ENCODE measurements at places on chromosomes 1 and 21. TPM values are rescaled to one million over a fixed set of nuclear protein-coding genes. Genes with fewer than 3 reads are reported as not detected.

The RC3H1 gene
- 40.2 TPM for total RNA-seq

The ANKRD35 gene
- total RNA-seq = 4.6 TPM

The PRAMEF8 gene
- total RNA-seq = not detected

The S100A1 gene
- total RNA-seq = 3.5 TPM

The TENT5C gene
- total RNA-seq = 29.2 TPM

The KCNAB2 gene
- total RNA-seq = 17.3 TPM

The FCRL2 gene
- total RNA-seq = 0.27 TPM

The HOOK1 gene
- total RNA-seq = 50.6 TPM

The ITGB2 gene
- total RNA-seq = 24.1 TPM

The S100A8 gene
- total RNA-seq = 23.5 TPM

The CFAP74 gene
- total RNA-seq = 0.27 TPM

The TMIGD3 gene
- total RNA-seq = 1.2 TPM

The LMX1A gene
- total RNA-seq = 9.6 TPM

The HHAT gene
- total RNA-seq = 13.1 TPM

The MAP3K6 gene
- total RNA-seq = 18.0 TPM

The GREM2 gene
- 6.4 TPM for total RNA-seq

The CLDN17 gene
- not detected for total RNA-seq

The IGSF21 gene
- total RNA-seq = 14.3 TPM

The DIO1 gene
- not detected for total RNA-seq

The SASS6 gene
- 12.3 TPM for total RNA-seq

The FMO2 gene
- 5.7 TPM for total RNA-seq

The HTR6 gene
- not detected for total RNA-seq

The CFHR5 gene
- not detected for total RNA-seq

The COL9A2 gene
- 66.9 TPM for total RNA-seq

Data from camera-type eye (tissue), 1 donor.